Testis (tissue), 5 donors: ENCODE measurements at places on chromosomes 16 and 17. TPM values are rescaled to one million over a fixed set of nuclear protein-coding genes. Genes with fewer than 3 reads are reported as not detected.

The KCNJ12 gene
- 2.8 TPM for total RNA-seq

The NHLRC4 gene
- total RNA-seq = 4.5 TPM

DNA sequence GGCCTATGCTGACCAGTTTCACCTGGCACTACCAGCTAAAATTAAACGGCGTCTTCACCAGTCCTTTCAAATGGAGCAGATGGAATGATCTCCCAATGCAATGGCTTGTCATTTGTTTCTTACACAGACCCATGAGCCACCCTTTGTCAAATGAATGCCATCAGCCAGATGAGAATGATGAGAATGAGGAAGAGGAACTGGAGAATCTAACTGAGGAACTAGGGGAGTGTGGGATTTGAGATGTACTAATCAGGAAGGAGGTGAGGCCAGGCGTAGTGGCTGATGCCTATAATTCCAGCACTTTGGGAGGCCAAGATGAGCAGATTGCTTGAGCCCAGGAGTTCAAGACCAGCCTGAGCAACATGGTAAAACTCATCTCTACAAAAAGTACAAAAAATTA, 116.4 kb downstream of the HS3ST3A1 start:
- no peak for DNase-seq

DNA sequence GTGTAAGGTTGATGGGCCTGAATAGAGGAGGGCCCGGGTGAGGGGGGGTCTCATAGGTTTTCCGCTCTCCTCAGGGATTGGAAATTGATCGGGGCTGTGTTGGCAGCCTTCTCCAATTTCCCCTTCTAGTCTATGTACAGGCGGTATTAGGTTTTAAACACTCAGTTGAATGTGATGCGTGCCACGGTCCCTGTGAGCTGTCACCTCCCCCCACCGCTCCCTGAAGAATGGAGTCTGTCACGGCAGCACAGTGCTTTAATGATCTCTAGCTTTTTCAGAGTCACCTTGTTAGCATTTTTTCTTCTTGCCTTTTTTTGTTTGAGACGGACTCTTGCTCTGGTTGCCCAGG, 800 bp downstream of the COX4I1 start:
- no peak for DNase-seq

GRCh38 chr16:87094556-87094865, 222.7 kb downstream of the C16orf95 start:
- DNase-seq = no peak
